ENCODE measurements at places on chromosomes 12 and 14. TPM values are rescaled to one million over a fixed set of nuclear protein-coding genes. Genes with fewer than 3 reads are reported as not detected.
A peak's percentile ranks its signal among the peaks of the same experiment; 100 is the strongest.

OR4E2 gene
- total RNA-seq = not detected

NPFF gene
- 1.2 TPM for total RNA-seq

FBXO21 gene
- 519 TPM for total RNA-seq

PRPH gene
- total RNA-seq = 50.0 TPM

TMEM63C gene
- 14.1 TPM for total RNA-seq

MYH6 gene
- total RNA-seq = 0.12 TPM

TAS2R20 gene
- 2.2 TPM for total RNA-seq

OR6S1 gene
- total RNA-seq = 0.68 TPM

CACNA2D4 gene
- 15.8 TPM for total RNA-seq

MRPL52 gene
- 31.1 TPM for total RNA-seq

PPP4R4 gene
- total RNA-seq = 24.3 TPM

GALNT8 gene
- 7.4 TPM for total RNA-seq

GRCh38 chr14:101195309-101195901 is 291.9 kb upstream of the RTL1 start:
- no peak for DNase-seq

- DNase-seq = peak; percentile 73
These were observed 39.2 kb downstream of the NFKBIA start for GRCh38 chr14:35365130-35366055.

- no peak for DNase-seq
These were observed 25.6 kb downstream of the ELK3 start for GRCh38 chr12:96219700-96220206.

GRCh38 chr12:30905463-30906009 is 21.0 kb upstream of the TSPAN11 start:
- DNase-seq = no peak

DNA sequence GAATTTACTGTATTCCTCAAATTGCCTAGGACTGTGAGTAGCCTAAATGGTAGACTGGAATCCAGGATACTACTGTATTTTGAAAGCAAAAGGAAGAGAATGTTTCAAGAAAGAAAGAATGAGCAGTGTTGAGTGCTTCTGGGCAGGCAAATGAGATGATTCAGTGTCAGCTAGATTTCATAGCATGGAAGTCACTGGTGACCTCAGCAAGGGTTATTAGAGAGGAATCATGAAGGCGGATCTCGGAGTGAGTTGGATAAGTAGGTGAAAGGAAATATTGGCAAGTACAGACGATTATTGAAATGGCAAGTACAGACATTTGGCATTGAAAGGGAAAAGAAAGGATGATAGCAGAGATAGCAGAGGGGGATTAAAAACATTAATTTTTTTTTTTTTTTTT is 27.1 kb downstream of the VRK1 start:
- no peak for DNase-seq

- DNase-seq = no peak
These were observed 68.9 kb downstream of the FGD4 start for GRCh38 chr12:32467959-32468863.

DNA sequence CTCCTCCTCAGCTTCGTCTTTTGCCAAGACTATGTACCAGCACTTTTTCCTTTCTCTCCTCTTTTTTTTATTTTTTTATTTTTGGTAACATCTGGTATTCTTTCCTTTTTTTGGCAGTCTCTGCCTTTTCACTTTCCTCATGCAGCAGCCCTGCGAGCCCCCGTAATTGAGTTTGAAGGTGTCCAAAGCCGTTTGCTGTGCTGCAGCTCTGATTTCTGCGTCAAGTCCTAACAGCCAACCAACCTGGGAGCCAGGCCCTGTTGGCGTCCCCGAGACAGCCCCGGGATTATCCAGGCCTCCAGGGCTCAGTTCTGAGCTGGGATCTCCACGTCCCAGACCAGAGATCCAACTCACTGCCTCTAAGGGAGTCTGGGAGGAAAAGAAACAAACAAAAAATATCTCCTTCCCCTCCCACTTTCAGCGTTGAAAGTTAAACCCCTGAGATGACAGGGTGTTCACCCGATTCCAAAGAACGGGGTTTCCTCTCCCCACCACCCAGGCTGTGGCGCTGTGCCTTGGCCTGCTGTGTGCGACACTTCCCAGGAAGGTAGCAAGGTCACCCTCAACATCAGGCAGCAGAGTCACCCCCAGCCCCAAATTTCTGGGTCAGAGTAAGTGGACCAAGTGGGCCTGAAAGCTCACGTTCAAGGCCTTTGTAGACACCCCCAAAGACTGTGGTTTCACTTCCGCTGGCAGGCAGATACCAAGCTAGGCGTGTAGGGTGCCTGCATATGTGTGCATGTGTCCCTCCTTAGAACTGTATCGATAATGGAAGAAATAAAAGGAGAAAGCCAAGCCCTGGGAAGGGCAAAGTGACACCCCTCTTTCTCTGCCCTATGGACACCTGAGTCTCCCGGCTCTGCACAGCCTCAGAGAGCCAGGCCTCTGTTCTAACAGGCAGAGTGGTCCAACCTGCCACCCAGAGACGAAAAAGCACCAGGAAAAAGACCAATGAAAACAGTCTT is 11.1 kb downstream of the BCL11B start:
- no peak for DNase-seq

- no peak for DNase-seq
These were observed 711.8 kb upstream of the LRFN5 start for GRCh38 chr14:40894846-40895245.

DNA sequence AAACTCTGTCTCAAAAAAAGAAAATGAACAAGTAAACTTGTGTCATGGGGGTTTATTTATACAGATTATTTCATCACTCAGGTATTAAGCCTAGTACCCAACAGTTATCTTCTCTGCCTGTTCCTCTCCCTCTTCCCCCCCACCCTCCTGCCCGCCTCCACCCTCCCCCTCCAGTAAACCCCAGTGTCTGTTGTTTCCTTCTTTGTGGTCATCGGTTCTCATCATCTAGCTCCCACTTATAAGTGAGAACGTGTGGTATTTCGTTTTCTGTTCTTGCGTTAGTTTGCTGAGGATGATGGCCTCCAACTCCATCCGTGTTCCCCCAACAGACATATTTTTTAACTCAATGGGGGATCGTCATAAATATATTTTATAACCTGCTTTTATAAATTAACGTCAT is 12.3 kb downstream of the IL31 start:
- DNase-seq = no peak

DNA sequence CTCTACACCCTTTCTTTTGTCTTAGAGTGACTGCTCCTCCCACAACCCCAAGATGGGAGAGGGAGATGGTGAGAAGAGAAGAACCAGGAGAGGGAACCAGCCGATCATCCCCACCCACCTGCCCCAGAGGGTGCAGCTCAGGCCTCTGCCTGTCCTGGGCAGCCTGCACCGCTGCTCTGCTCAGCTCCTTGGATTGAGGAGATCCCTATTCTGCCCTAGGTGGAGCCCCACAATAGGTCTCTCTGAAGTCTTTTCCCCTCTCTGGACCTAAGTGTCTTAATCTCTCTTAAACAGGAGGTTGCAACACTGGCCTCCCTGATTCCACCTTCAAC is 2.2 kb downstream of the ANKRD33 start:
- no peak for DNase-seq

- DNase-seq = no peak
These were observed 538 bp upstream of the TIGAR start for GRCh38 chr12:4320497-4320852.

DNA sequence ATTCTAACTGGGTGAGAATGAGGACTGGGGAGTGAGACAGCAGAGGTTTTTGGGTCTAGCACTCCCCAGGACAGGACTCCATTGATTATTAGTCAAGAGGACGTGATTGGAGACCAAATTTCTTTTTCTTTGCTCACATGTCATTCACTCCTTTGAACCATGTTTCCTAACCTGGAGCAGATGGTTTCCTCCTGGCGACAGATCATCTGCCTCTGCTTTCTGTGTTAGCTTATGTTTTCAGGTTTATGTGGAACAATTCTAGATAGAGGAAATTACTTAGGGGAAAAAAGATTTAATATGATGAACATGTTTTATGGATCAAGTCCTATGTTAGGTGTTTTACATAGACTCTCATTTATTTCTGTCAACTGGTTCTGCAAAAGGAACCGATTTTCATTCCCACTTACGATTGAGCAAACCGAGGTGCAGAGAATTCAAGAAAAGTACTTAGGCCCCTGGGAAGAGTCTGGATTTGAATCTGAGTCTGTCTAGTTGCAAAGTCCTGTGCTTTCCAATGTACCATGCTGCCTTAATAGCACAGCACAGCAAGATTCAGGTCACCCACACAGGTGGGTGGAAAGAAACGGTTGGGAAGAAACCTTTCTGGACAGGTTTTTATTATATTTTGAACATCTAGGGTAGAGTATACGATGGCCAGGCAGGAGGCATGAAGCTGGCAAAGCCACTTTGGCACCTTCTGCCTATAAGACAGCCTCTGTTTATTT is 30.8 kb downstream of the SMOC1 start:
- DNase-seq = no peak

DNA sequence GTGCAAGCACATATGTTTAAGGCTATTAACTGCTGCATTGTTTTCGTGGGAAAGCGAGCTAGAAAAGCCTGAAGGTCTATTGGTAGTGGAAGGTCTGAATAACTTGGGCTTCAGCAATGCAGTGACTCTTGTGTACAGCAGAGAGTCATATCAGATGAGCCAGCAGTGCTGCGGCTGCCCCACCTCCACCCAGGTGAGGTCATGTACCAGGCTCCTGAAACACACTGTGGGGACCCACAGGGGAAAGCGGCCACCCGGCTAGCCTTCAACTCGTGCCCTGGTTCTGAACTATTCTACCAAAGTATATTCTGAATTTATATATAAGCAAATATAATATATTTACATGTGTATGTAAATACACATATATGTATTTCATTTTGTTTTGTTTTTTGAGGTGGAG is 12.7 kb upstream of the RAN start:
- no peak for DNase-seq

DNA sequence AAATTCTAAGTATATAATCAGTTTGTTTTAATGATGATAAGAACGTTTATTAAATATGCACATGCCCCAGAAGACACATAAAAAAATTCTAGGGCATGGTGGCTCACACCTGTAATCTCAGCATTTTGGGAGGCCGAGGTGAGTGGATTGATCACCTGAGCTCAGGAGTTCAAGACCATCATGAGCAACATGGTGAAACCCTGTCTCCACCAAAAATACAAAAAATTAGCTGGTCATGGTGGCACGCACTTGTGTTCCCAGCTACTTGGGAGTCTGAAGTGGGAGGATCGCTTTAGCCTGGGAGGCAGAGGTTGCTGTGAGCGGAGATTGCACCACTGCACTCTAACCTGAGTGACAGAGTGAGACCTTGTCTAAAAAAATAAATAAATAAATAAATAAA is 4.0 kb downstream of the CD69 start:
- no peak for DNase-seq

GRCh38 chr12:66753810-66754209 is 74.9 kb upstream of the GRIP1 start:
- DNase-seq = no peak

GRCh38 chr14:55897031-55897430 is 221.2 kb upstream of the PELI2 start:
- no peak for DNase-seq

DNA sequence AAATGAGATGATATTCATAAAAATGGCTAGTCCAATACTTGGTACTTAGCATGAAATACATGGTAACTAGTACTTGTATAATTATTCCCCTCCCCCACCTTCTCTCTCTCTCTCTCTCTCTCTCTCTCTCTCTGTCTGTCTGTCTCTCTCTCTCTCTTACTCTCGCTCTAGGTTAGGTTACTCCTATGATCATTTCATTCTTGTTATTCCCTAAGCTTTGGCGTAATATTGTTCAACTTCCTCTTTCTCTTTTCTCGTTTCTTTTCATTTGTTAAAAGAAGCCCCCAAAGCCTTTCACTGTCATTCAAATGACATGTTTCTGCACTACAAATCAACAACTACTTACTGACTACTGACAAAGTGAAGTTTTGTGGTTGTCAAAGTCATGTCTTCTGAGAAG is 89.8 kb downstream of the GRIP1 start:
- no peak for DNase-seq

- DNase-seq = no peak
These were observed 358.6 kb downstream of the DUSP6 start for GRCh38 chr12:88993651-88994050.

DNA sequence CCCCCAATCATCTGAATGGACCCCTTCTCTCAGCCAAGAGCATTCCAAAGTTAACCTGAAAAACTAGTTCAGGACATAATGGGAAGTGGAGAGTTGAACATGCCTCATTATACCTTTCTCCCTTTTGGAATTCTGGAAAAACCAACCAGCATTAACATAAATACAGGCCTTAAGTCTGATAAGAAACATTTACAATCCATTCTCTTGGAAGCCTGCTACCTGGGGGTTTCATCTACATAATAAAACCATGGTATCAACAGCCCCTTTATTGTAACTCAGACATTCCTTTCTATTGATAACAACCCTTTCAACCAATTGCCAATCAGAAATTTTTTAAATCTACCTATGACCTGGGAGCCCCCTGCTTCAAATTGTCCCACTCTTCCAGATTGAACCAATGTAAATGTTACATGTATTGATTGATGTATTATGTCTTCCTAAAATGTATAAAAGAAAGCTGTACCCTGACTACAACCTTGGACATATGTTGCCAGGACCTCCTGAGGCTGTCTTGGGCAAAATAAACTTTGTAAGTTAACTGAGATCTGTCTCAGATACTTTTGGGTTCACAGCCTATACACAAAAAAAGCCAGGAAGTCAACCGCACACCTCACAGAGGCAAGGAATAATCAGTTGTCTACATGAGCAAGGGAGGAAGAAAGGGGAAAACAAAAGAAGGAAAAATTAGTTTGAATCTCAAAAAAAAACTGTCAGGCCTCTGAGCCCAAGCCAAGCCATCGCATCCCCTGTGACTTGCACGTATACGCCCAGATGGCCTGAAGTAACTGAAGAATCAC is 17.6 kb upstream of the SSTR1 start:
- no peak for DNase-seq

DNA sequence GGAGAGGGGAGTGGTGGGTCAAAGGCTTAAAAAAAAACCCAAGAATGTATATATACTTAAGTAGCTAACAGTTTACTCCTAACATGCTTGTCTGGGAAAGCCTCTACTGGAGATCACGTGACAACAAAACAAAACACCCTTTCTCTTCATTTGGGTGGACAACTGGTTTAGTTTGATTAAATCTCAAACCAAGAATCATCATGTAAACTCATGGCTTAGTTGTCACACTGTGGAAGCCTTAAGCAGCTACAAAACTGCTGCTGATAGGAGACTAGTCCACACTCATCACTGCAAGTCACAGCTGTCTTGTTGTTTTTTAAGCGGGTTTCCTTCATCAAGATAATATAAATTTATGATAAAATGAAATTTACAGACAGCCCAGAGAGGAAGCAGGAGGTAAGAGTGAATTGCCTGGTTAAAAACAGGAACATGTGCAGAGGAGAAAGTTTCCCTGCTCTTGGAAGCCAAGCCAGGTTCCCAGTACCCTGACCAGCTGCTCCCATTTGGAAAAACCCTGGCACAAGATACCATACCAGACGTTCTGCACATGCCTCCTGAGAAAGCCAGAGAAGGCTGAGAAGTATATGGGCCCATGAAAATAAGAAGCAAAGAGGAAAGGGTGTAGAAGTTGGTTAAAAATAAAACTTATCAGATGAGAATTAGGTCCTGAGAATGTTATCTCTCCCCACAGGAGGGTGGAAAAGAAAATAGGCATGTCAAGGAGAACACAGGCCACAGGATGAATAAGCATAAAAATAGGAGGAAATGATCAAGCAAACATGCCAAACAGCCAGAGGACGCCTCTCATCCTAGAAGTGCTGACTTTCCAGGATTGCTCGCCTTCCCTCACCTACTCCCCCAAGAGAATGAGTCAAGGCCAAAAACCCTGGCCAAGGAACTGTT is 34.0 kb downstream of the EGLN3 start:
- DNase-seq = no peak

- no peak for DNase-seq
These were observed 169.5 kb downstream of the CHST11 start for GRCh38 chr12:104626069-104626837.

GRCh38 chr12:105888696-105889095 is 250.1 kb downstream of the NUAK1 start:
- DNase-seq = no peak

All from testis (tissue), 5 donors.